ENCODE measurements at places on chromosomes 2 and 18.
A peak's percentile ranks its signal among the peaks of the same experiment; 100 is the strongest.

DNA sequence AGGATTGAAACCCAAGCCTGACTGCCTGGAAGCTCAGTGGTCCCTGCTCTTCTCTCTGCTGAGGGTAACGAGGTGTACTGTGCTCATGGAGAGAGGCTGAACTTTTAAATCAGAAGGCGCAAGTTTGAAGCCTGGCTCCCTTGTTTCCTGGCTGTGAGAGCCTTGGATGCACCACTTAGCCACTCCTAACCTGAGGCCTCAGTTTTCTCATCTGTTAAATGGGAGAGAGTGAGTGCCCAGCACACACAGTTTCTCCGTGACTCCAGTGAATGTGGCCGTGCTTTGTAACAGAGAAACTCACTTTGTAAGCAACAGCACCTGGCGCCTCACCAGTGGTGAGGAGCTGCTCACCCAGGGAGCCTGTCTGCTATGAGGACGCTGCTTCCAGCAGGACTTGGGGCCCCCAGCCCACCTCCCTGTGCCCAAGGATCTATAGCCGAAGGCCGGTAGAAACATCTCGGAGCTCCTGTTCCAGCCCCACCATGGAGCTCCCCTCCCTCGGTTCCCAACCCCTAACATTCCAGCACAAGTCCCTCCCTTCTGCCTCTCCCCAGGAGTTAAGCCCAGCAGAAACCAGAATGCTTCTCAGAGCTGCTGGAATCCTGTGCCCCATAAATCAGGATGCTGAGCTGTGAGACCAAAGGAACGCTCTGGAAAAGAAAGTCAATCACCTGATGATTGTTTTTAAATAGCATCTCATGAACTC is 20.3 kb upstream of the KCNK3 start:
- no peak for DNase-seq

GRCh38 chr18:5868218-5868854 is 27.0 kb downstream of the TMEM200C start:
- DNase-seq: peak; percentile 76

- peak; percentile 36 for DNase-seq
Measured at GRCh38 chr18:12287684-12288402, 20.2 kb upstream of the TUBB6 start.

GRCh38 chr2:46284260-46284659 is 12.9 kb upstream of the EPAS1 start:
- no peak for DNase-seq

GRCh38 chr2:223049356-223049755 is 2.6 kb upstream of the KCNE4 start:
- no peak for DNase-seq

- no peak for DNase-seq
Measured at GRCh38 chr2:141714496-141714895, 416.3 kb downstream of the LRP1B start.

- peak; percentile 65 for DNase-seq
Measured at GRCh38 chr2:99101697-99102096, 39.8 kb upstream of the C2orf15 start.

GRCh38 chr2:2188344-2188920 is 142.6 kb downstream of the MYT1L start:
- DNase-seq: no peak

DNA sequence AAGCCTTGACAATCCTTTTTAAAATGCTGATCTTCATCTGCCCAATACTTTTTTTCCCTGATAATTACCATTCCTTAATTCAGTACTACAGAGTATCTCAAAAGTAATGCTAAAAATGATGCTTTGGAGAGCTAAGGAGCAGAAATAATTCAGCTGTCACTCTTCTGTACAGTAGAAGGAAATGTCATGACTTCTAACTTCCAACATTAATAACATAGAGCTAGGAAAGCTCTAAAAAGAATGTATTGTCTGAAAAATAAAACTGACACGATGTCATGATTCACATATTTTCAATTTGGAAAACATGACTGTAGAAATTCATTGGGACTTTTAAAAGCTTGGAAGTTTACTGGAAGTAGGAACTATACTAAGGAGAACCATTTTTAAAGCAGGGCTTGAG is 212.3 kb downstream of the GULP1 start:
- DNase-seq: no peak

DNA sequence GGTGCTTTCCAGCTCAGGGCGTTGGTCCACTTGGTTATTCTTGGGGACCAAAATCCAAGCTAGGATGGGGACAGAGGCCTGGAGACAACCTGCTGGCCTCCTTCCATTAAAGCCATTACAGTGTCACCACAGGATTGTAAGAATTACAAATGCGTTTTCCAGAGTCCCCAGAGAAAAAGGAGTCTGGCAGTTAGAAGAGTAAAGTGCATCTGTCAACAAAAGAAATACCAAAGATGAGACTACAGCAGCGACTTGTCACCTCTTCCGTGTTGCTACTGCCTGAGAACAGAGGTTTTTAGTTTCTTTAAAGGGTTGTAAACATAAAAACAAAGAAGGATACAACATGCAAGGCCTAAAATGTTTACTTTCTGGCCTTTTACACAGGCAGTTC is 235.7 kb downstream of the AGAP1 start:
- no peak for DNase-seq

GRCh38 chr18:32277549-32277948 is 87.7 kb downstream of the MEP1B start:
- DNase-seq: no peak

GRCh38 chr2:107068069-107068916 is 182.3 kb upstream of the ST6GAL2 start:
- DNase-seq: no peak

DNA sequence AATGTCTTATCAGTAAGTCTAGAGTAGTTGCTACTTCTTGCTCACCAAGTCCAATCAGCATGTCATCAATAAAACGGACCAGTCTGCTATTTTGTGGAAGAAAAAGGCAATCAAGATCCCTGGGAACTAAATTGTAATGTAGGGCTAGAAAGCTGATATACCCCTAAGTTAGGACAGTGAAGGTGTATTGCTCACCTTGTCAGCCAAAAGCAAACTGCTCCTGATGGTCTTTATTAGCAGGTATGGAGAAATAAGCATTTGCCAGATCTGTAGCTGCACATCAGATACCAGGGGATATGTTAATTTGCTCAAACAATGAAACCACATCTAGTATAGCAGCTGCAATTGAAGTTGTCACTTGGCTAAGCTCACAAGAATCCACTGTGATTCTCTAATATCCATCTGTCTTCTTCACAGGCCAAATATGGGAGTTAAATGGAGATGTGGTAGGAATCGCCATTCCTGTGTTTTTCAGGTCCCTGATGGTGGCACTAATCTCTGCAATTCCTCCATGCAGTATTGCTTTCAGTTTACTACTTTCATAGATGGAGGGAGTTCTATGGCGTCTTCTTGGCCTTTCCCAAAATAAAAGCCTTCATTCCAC is 75.0 kb downstream of the TMEM237 start:
- no peak for DNase-seq

- DNase-seq: no peak
Measured at GRCh38 chr18:31970617-31971016, 27.7 kb upstream of the TRAPPC8 start.

- peak; percentile 84 for DNase-seq
Measured at GRCh38 chr2:28713577-28714298, 37.9 kb upstream of the PPP1CB start.

- no peak for DNase-seq
Measured at GRCh38 chr18:3162181-3162580, 57.6 kb downstream of the MYOM1 start.
